ENCODE measurements at places on chromosomes 16 and 17. TPM values are rescaled to one million over a fixed set of nuclear protein-coding genes. Genes with fewer than 3 reads are reported as not detected.

Gene OR2C1
- not detected for total RNA-seq

Gene WFDC1
- total RNA-seq = not detected

Gene PLLP
- 8.4 TPM for total RNA-seq

Gene HNF1B
- total RNA-seq = not detected

Data from vein endothelial cell (primary cell).